ENCODE measurements at places on chromosomes 6 and 20.

GRCh38 chr6:27795697-27796494 lies 116.3 kb downstream of the OR2B2 start:
- DNase-seq, result peak; percentile 84

- DNase-seq, result peak; percentile 88
Observed at GRCh38 chr20:37383229-37383989, 37.5 kb downstream of the SRC start.

- no peak for DNase-seq
Observed at GRCh38 chr6:6707143-6707542, 118.6 kb downstream of the LY86 start.

DNA sequence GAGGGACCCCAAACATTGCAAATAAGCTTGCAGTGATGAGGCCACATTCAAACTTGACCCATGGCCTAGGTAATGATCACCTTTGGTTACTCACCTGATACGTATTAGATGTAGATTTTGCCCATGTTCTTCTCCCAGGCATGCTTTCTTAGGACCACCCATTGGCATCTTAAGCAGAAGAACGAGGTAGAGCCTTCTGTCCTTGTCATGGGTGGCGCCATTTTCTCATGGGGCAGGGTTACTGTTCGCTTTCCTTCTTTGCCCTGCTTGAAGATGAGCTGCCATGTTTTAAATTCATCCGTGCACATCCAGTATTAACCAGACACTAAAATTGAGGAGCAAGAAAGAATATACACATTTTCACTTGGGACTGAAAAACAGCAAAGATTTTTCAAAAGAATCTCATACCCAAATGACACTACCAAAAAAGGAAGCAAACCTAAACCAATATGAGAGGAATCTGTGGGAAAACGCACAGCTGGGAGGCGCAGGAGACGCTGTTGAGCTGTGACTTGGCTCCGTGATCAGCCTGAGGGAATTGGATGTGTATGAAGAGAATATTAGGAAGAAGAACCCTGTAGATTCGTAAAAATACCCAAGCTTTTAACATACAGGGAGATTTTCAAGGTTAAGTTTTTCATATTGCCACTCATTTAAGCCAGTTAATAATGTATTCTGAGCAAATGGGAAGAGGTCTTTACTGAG lies 36.6 kb downstream of the GMPR start:
- DNase-seq, result no peak

GRCh38 chr6:74534465-74535211 lies 671.2 kb downstream of the COL12A1 start:
- DNase-seq, result peak; percentile 55

DNA sequence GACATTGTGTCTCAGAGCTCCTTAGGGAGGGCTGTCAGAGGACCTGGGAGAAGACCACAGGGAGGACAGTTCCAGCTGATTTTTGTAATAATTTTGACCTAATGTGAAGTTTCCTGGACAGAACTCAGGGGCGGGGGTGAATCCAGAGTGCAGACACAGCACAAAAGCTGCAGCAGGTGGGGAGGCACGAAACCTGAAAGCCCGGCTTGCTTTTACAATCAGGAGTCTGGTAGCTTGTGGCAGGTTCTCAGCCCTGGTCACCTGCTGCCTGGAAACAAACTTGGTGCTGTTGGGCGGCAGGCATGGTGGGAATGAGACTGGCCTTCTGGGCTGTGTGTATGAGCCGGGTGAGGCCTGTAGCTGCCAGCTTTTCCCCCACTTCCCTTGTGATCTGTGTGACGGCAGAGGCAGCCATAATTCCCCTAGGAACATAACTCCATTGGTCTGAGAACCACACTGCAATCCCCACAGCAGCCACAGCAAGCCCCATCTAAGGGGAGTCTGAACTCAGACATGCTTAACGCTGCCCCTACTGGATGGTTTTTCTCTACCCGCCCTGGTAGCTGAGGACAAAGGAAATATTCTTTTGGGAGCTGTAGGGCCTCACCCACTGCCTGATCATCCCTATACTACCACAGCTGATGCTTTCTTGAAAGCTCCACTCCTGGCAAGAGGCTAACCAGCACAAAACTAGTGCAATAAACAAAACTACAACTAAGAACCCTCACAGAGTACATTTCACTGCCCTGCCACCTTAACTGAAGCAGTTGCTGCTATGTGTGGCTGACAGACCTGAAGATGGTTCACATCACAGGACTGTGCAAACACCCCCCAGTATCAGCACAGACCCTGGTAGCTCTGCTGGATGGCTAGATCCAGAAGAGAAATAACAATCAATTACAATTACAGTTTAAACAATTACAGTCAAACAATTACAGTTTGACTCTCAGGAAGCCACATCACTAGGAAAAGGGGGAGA lies 1055.1 kb upstream of the GJE1 start:
- DNase-seq, result peak; percentile 3

- DNase-seq, result no peak
Observed at GRCh38 chr6:164039954-164040375, 625.4 kb downstream of the QKI start.

DNA sequence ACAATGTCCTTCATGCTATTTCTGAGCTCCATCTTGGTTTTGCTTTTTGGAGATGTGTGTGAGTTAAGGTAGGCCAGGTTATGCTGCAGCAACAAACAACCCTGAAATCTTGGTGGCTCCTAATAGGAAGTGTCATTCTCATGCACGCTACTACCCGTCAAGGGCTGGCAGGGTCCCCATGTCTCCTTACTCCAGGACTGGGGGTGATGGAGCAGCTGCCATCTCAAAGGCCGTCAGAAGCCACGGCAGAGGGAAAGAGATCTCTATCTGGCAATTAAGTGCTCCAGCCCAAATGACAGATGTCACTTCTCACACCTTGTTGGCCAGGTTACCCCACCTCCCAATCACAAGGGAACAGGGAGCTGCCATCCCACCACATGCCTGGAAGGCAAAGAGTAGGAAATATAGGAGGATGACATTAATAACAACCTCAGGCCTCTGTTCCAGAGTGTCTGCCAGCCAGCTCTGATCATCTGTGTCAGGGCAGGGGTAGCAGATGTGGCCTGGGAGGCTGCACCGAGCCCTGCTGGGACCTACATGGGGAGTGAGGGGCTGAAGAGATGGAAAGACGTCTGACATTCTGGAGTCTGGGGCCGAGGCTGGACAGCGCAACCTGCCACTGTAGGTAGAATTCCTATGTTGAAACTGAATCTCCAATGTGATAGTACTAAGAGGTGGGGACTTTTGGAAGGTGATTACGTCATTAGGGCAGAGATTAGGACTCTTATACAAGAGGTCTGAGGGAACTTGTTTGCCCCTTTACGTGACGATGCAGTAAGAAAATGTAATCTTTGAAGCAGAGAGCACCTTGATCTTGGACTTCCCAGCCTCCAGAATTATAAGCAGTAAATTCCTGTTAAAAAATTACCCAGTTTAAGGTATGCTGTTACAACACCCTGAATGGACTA lies 4.8 kb upstream of the SDCBP2 start:
- DNase-seq, result no peak

DNA sequence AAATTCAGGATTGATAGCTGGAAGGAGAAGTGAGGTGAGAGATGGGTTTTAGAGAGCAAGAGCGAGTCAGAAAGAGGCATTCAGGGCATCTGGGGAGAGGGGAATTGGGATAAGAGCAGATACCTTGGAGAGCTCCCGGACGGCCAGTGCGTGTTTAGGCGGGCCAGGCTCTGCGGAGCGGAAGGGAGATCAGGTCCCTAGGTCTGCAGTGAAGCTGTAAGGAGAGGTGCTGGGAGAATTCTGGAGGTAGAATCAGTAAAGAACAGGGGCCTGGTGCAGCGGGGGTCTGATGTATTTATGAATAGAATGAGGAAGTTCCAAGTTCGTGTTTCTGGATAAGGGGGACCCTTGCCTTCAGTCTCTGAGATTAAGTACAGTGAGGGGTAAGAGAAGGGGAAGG lies 47.4 kb upstream of the FAM83D start:
- DNase-seq, result peak; percentile 61

GRCh38 chr20:1083431-1084080 lies 34.8 kb upstream of the PSMF1 start:
- DNase-seq, result no peak

DNA sequence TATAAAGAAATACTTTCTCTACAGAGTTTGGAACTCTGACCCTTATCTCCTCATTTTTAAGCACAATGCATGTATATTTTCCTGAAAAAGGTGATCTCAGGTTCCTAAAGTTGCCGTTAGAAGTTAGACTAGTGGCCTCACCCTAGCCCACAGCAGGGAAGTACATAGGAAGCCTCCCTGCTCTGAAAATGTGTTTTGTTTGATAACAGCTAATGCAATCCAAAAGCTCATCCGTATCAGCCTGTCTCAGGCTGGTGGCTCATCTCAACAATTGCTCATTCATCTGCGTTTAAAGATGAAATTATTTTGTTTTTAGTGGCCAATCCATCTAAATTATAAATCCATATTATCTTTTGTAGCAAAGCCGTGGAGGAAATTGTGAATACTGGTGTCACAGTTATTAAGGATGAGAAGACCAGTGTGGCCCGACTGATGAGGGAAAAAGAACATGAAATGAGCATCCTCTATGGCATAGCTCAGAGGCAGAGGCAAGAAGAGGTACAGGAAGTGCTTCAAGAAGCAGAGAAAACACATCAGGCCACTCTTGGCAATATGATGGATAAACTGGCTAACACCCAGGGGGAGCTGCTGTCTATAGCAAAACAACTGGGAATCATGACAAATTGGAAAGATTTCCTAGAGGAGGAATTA lies 20.1 kb downstream of the C6orf163 start:
- no peak for DNase-seq

GRCh38 chr6:19268117-19268516 lies 569.1 kb upstream of the ID4 start:
- DNase-seq, result no peak

- DNase-seq, result peak; percentile 20
Observed at GRCh38 chr6:42571611-42572342, 7.9 kb downstream of the UBR2 start.

GRCh38 chr20:59340201-59340885 lies 39.9 kb downstream of the EDN3 start:
- DNase-seq, result no peak

DNA sequence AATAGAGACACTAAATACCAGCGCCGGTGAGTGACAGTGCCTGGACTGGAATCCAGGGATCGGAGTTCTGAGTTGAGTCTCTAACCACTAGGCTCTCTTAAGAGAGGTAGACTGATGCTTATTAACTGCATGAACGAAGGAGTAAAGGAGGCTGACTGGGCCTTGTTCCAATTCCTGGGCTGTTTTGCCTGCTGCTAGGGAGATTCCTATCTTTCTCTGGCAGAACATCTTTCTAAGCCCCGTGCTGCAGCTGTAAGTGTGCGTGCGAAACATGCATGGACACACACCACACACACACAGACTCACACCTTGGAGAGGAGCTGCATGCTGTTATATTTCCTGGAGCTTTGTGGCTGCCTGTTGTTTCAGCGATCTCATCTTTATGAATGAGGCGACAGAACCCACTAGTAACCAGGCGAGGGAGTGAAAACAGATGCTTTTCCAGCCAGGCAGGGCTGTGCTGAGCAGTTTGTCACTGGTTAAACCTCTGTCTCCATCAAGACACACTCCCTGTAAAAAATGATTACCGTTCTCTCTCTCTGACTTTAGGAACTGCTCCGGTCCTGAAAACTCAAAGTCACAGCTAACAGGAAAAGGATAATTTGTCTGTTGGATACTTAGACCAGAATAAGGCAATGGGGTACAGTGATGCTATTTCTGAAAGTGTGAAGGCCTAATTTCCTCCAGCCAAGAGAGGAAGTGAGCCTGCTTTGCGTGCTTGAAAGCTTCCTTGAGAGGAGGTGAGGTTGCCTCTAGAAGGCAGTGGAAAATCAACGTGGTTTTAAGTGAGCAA lies 157.4 kb upstream of the ZNF217 start:
- peak; percentile 83 for DNase-seq

- DNase-seq, result no peak
Observed at GRCh38 chr20:53652859-53653517, 59.3 kb upstream of the ZNF217 start.

DNA sequence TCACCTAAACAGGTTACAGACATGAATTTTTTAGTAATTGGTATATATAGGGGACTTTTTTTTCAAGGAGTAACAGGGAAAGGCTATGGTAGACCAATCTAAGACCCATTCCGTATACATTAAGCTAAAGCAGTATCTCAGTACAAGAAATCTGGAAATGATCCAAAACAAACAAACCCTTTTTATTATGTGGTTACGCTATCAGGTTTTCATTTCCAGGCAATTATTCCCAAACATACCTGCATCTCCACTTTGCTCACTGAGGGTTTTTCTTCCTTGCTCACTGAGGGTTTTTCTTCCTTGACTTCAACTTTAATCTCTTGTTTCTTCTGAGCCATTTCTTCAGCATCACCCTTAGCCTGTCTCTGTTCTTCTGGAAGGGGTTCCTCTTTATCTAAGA lies 107.3 kb downstream of the EPB41L2 start:
- no peak for DNase-seq

- no peak for DNase-seq
Observed at GRCh38 chr6:5626727-5627426, 365.6 kb downstream of the FARS2 start.

DNA sequence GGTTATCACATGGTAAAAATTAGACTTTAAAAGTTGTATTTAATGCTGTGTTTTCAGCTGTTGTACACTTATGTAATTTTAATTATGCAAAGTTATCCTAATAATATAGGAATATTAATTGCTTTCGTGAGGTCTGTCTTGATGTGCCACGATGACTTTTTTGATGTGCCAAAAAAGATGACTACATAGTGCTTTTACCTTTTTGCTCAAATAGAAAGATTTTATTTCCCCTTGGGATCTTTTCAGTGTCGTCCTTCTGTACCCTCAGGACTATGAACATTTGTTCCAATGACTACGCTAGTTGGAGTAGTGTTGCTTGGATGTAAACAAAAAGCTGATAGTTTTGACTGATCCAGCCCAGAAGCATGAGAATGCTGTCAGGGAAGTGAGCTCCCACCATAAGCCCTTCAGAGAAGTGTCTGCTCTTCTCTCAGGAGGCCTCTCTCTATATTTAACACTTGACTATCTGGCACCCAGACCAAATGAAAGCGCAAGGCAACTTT lies 1.2 kb upstream of the CD164 start:
- DNase-seq, result peak; percentile 27

GRCh38 chr20:20791664-20792568 lies 79.5 kb upstream of the RALGAPA2 start:
- DNase-seq, result no peak

DNA sequence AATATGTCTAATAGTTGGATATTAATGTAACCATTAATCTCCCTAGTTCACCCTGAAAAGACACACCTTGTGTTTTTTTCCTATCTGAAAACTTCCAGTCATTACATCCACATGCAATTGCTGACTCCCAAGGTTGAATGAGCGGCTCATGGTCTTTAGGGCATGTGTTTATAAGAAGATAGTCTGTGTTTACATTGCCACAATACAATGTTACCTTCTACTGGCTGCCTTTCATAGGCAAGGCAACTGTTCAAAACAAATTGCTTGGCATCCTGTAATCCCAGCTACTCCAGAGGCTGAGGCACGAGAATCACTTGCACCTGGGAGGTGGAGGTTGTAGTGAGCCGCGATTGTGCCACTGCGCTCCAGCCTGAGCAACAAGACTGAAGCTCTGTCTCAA lies 86.8 kb upstream of the SHLD1 start:
- no peak for DNase-seq

GRCh38 chr20:59451641-59452040 lies 151.2 kb downstream of the EDN3 start:
- no peak for DNase-seq

GRCh38 chr6:123017104-123017682 lies 21.2 kb downstream of the CLVS2 start:
- no peak for DNase-seq

All from GM23248 (cell line).